ENCODE measurements at places on chromosomes 12 and 14.

GRCh38 chr12:52253391-52254179, 20.5 kb downstream of the KRT7 start:
- DNase-seq: no peak

- DNase-seq: no peak
Observed at GRCh38 chr14:73246387-73247150, 9.3 kb downstream of the PAPLN start.

GRCh38 chr14:23629832-23630396, 6.2 kb upstream of the DHRS2 start:
- no peak for DNase-seq

GRCh38 chr12:49529414-49529813, 9.4 kb upstream of the KCNH3 start:
- no peak for DNase-seq
